ENCODE measurements at places on chromosomes 7 and 10.

DNA sequence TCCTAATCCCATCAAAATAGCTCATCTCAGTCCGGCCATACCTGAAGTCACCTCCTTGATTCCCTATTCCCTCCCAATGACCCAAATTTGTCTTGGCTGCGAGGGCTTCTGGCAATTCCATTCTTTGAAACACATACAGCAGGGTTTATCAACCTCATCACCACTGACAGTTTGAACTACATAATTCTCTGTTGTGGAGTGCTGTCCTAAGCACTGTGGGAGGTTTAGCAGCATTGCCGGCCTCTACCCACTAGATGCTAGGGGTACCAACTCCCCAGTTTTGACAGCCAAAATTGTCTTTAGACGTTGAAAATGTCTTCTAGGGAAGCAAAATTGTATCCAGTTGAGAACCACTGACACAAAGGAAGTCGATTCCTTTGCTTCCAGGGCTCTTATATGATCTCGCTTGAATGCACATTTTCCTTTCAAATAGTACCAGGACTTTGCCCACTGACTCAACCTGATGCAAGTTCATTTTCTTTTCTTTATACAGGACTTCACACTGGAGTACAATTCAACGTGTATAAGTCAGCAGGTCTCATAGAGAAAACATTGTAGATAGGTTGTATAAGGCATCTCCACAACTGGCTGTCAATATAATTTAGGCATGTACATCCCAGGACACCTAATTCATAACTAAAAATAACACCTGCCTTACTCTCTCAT lies 133.3 kb downstream of the STRA8 start:
- no peak for DNase-seq

- no peak for DNase-seq
These were observed 156.1 kb upstream of the CTBP2 start for GRCh38 chr10:125316436-125316835.

- DNase-seq: no peak
These were observed 47.0 kb downstream of the KIAA1217 start for GRCh38 chr10:24255881-24256311.

DNA sequence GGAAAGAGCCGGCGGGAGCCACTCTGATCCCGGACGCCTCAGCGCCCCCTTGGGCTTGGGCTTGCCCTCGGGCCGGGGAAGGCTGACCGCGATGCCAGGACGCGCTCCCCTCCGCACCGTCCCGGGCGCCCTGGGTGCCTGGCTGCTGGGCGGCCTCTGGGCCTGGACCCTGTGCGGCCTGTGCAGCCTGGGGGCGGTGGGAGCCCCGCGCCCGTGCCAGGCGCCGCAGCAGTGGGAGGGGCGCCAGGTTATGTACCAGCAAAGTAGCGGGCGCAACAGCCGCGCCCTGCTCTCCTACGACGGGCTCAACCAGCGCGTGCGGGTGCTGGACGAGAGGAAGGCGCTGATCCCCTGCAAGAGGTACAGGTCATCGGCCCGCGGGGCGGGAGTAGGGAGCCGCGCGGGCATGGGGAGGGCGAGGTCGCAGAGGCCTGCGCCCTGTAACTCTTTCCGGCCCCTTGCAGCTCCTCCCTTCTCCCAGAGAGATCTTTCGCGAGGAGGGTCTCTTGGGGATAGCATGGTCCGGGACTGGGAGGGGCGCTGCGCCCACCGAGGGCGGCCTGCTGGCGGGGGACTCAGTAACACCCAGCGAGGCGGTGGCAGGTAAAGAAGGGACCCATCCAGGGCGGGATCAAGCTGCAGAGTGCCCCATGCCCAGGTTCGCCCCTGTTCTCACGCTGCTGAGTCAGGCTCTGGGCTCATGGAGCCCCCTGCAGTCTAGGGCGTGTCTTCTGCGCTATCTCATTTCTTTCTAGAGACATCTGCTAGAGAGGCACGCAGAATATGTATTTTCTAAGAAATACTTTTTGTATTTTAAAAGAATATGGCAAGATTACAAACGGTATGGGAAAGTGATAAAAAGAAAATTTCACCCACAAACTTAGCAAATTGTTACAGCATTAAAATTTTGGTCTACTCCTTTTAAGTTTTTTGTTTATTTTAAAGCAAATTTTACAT lies 687 bp downstream of the EPDR1 start:
- peak; percentile 44 for DNase-seq

DNA sequence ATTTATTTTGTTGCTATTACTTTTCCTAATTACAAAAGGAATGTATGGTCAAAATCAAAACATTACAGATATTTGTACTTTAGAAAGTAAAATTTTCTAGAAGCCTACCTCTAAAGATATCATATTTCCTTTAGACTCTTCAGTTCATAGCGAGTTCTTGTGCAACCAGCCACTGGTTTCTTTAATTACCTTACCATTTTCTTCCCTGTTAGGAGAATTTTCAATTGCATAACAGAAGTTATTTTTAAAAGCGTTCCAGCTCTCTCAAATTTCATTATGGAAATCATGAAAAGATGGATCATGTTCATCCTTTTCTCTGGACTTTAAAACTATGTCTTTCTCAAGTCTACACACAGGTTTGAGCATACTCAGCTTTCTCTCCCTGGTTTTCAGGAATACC lies 5.0 kb upstream of the TRUB1 start:
- no peak for DNase-seq

Data from AML-193 (cell line).